Urinary bladder (tissue), 4 donors: ENCODE measurements at places on chromosomes 5 and 9.

GRCh38 chr5:53962306-53962705 lies 348.1 kb downstream of the ARL15 start:
- no peak for DNase-seq

- no peak for DNase-seq
These were observed 3.5 kb upstream of the HNRNPA0 start for GRCh38 chr5:137757634-137758033.

DNA sequence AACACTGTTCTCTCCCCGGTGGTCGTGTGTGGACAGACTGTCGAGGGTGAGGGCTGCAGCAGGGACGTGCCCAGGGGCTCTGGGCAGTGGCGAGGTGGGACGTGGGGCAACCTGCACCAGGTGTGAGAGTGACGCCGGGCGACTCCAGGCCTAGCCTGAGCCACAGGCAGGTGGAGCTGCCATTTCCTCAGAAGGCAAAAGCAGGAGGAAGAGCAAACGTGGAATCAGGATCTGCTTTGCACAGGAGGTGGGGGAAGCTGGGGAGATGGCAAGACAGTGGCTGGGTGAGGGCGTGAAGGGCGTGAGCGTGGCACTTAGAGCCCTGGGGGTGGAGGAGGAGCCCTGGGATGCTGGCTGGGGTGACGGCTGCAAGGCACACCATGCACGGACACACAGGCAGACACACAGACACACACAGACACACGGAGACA lies 39.6 kb upstream of the NSMF start:
- DNase-seq = no peak

DNA sequence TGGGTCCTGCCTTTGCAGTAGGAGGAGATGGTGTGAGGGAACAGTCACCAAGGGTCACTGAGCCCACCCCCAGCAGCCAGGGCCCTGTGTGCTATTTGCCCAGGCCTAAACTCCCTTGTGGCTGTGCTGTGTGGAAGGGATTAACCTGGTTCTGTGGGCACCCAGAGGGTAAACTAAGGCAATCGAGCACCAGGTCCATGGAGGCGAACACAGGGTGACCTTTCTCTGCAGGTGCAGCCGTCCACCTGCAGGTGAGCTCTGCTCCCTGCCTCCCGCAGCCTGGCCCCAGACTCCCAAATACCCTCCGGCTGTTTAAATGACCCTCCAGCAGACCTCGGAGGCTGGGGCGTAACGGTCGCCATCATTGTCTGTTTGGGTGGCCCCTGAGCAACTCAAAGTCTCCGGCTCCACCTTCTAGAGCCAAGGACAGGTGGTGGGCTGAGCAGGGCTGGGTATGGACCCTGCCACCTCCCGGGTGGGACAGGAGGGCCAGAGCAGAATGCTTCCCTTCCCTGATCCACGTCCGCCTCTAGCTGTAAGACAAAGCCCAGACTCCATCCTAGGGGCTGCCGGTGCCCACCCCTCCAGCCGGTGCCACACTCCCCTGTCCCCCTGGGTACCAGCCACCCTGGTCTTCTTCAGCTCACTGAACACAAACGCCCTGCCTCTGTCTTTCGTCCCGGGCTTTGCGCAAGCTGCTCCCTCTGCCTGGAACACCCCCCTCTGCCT lies 34.1 kb upstream of the FIBCD1 start:
- no peak for DNase-seq

DNA sequence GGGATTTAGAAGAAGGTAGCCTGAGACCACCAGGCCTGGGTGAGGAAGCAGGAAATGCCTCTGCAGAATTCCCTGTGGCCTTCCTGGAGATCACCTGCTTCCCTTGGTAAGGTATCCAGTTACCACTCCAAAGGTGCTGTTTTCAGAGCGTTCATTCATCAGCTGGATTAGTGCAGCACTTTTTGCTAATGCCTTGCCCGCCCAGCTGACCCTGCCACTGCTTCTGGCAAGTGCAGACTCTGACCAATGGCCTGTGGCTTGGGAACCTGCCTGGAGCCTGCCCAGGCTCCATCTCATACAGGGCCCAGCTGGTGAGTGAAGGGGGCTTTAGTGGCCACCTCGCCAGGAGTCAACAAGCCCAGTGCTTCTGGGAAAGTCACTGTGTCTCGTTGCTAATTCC lies 48.6 kb downstream of the FOXI1 start:
- no peak for DNase-seq
